Suprapubic skin (tissue), 4 donors: ENCODE measurements at places on chromosomes 13 and 19. TPM values are rescaled to one million over a fixed set of nuclear protein-coding genes. Genes with fewer than 3 reads are reported as not detected.

KRTDAP gene
- total RNA-seq = 11,369 TPM

SERPINE3 gene
- not detected for total RNA-seq

PRTN3 gene
- not detected for total RNA-seq

IFNL1 gene
- total RNA-seq = not detected

ZNF614 gene
- total RNA-seq = 4.7 TPM

- no peak overlapping the region for H3K27ac ChIP-seq
- no peak overlapping the region for H3K4me3 ChIP-seq
- H3K36me3 ChIP-seq = no peaks in the 10 kb centered on the region
- no peak for DNase-seq
- peaks cover 6% of the 10 kb centered on the region for H3K4me1 ChIP-seq
Measured at GRCh38 chr13:26540334-26540733, 17.1 kb upstream of the WASF3 start.

DNA sequence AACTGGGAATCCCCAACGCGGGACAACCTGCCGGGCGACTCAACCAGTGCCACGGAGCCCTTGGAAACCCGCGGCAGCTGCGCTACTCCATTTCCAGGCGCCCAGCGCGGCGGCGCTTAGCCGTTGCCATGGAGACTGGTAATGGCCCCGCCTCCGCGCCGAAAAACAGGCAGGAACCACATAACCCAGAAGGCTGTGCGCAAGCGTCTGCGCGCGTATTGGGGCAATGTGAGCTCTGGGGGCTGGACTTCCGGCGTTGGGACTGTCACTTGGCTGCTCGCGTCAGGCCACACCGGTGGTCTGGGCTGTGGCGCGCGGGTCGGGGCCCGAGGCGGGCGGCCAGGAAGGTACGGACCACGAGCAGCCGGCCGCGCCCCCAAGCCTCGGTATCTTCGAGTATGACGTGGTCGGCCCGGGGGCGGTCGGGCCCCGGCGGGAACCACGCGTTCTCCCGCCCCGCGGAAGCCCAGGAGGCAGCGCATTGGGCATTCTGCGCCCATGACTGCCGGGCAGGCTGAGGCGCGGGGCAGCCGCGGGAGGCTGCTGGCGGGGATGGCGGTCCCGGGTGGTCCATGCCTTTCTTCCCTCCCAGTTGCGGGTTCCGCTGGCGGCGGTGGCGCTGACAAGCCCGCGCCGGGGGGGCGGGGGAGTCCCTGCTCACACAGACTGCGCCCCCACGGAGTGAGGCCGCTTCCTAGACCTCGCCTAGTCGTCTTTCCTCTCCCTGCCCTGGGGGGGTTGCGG lies at the start of gene ZNF324B:
Gene ZNF324B, plus strand, starts transcription at position 265 of the 744 bp plus-strand sequence. CDS start 2,080 bp downstream, outside the sequence.
- peaks cover 13% of the 10 kb centered on the region for H3K4me1 ChIP-seq
- H3K4me3 ChIP-seq = peak within 1 kb of the TSS; percentile 95
- peak; percentile 98 for DNase-seq
- H3K36me3 ChIP-seq = peaks cover 25% of the 10 kb centered on the region
- H3K27ac ChIP-seq = peak within 1 kb of the TSS; percentile 78

DNA sequence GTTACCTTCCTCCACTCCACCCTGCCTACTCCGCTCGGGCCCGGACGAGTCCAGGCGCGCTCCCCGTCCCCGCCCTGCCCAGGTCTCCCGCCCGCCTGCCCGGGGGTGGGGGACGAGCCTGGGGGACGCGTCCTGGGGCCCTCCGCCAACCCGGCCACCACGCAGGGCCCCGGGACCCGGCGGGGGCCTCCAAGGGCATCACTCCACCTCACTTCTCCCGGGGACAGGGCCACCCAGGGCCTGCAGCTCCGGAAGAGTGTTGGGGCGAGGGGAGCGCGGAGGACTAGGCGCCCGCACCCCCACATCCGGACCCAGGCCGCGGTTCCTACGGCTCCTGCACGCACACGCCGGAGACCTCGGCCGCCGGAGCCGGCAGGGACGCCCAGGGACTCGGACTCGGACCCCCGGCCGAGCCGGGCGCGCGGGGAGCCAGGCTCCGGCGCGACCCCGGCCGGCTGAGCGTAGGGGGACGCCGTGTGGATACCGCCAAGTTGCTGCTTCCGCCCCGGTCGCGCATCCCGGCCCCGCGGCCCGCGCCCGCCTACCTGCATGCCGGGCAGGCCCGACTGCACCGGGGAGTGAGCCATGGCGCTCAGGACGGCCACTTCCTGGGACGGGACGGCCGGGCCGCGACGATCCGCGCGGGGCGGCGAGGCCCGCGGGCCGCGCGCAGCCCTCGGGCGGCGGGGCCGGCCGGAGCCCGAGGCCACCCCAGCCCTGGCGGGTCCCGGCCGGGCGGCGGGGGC lies 534 bp downstream of the STK24 start:
- peak; percentile 76 for DNase-seq
- peaks cover 60% of the 10 kb centered on the region for H3K4me1 ChIP-seq
- peak overlapping the region; percentile 100 for H3K27ac ChIP-seq

DNA sequence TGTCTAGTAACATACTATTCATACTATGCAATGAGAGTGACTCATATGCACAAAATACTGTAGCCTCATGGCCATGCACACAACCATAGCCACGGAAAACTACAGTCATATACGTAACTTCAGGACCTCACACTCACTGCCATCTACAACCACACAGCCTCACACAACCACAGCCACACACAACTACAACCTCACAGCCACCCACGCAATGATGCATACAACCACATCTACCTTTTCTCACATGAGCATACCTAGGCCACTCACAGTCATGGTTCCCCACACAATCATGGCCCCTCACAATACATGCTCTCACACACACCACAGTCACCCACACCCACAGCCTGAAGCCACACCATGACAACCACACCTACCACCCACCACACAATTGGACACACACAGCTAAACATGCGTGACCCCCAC lies 8.7 kb upstream of the TNFSF14 start:
- H3K4me1 ChIP-seq = peaks cover 7% of the 10 kb centered on the region
- no peaks in the 10 kb centered on the region for H3K36me3 ChIP-seq
- no peak overlapping the region for H3K27ac ChIP-seq
- no peak overlapping the region for H3K4me3 ChIP-seq

- H3K36me3 ChIP-seq = peaks cover 1% of the 10 kb centered on the region
- no peak overlapping the region for H3K27ac ChIP-seq
- peaks cover 49% of the 10 kb centered on the region for H3K27me3 ChIP-seq
- no peak overlapping the region for H3K4me3 ChIP-seq
Measured at GRCh38 chr19:50488389-50489194, 11.9 kb upstream of the GARIN5A start.

DNA sequence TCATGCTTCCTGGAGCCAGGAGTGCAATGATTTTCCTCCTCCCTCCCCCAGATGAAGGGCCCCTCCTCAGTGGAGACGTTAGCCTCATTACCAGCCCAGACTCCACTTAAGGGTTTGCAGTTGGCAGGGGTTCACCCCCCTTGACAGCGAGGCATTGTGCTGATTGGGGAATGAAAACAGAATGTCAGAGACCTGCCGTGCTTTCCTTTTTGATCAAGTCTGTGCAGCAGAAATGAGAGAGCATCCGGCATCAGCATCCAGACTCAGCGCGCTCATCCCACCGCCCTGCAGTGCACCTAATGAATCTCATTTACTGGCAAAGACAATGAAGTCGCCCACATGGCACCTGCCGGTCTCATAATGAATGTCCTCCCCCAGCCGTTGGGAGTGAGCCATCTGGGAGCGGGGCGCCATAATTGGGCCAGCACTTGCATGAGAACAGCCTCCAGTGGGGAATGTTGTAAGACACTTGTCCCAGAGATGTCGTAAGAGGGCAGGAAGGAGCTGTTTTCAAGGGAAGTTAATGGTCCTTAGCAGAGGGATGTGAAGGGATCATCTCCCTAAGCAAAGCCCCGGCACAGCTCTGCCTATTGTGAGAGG lies 98.3 kb upstream of the UQCRFS1 start:
- no peaks in the 10 kb centered on the region for H3K36me3 ChIP-seq
- no peak overlapping the region for H3K27ac ChIP-seq
- no peak for DNase-seq
- H3K4me3 ChIP-seq = no peak overlapping the region
- peaks cover 65% of the 10 kb centered on the region for H3K27me3 ChIP-seq

- no peak for DNase-seq
- H3K4me1 ChIP-seq = no peaks in the 10 kb centered on the region
- no peak overlapping the region for H3K27ac ChIP-seq
- H3K36me3 ChIP-seq = no peaks in the 10 kb centered on the region
- no peak overlapping the region for H3K4me3 ChIP-seq
- no peaks in the 10 kb centered on the region for H3K27me3 ChIP-seq
Measured at GRCh38 chr13:23392313-23392712, 41.2 kb downstream of the SACS start.

DNA sequence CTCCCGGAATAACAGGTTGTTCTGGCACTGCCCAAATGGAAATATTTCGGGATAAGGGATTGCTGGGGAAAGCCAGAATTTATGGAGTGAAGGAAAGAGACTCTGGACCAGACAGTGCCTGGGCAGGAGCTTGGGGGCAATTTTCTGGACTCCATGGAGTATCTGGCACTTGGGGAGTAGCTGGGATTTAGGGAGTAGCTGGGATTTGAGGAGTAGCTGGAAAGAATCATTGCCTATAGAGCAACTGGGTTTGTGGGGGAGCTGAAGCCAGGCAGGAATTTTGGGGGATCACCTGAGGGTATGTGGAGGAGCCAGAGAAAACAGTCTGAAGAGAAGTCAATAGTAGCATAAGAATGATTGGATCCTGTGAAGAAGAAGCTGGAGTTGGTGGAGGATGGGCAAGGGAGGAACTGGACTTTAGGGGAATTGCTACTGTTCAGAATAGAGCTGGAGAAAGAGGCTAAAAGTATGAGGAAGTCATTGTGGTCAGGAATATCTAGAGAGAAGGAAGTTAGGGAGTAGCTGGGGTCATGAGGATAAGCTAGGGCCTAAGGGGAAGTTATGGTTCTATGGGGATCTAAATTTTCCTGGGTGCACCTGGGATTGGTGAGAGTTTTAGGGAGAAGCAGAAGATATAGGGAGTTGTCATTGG lies 14.8 kb downstream of the FSD1 start:
- H3K27ac ChIP-seq = no peak overlapping the region
- H3K4me1 ChIP-seq = peaks cover 5% of the 10 kb centered on the region
- H3K36me3 ChIP-seq = no peaks in the 10 kb centered on the region
- H3K4me3 ChIP-seq = no peak overlapping the region
- no peak for DNase-seq

DNA sequence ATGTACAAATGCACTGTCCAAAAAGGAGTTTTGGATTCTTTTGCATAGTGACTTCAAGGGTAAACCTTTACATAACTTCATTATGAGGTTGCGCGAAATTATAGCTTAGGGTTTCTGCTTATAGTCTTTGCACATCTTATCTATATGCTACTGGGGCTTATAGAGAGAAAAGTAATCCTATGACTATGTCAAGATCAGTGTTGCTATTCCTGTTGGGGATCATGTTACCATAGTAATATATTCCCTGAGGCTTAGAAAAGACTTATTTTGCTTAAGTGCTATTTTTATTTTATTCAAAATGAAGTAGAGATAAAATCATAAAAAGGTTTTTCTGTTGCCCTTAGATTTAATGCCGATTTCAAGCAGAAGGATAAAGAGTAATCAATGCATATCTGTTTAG lies 14.7 kb upstream of the POSTN start:
- H3K36me3 ChIP-seq = no peaks in the 10 kb centered on the region
- no peak overlapping the region for H3K4me3 ChIP-seq

- H3K4me1 ChIP-seq = no peaks in the 10 kb centered on the region
- peaks cover 5% of the 10 kb centered on the region for H3K36me3 ChIP-seq
- no peak for DNase-seq
- no peak overlapping the region for H3K4me3 ChIP-seq
Measured at GRCh38 chr13:41765020-41765419, 195.9 kb downstream of the VWA8 start.

DNA sequence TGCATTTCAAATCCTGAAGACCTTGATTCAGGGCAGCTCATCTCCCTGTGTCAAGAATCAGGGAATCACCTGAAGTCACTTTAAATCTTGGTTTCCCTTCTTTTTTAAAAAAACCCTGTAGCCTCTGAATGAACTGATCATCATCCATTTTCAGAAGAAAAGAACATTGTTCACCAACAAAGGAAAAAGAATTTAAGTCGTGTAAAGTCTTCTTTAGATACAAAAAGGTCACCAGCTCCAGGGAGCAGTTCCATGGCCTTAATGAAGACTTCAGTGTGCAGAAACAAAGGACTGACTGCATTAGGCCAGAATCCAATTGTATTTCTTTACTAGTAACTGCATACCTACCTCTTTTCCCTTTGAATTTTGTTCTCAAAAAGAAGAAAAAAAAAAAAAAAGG lies 245.0 kb downstream of the ABCC4 start:
- H3K27ac ChIP-seq = no peak overlapping the region
- peaks cover 10% of the 10 kb centered on the region for H3K4me1 ChIP-seq
- no peaks in the 10 kb centered on the region for H3K27me3 ChIP-seq
- H3K36me3 ChIP-seq = no peaks in the 10 kb centered on the region
- no peak for DNase-seq

- H3K4me1 ChIP-seq = no peaks in the 10 kb centered on the region
- no peaks in the 10 kb centered on the region for H3K27me3 ChIP-seq
- H3K4me3 ChIP-seq = no peak overlapping the region
- H3K36me3 ChIP-seq = no peaks in the 10 kb centered on the region
- H3K27ac ChIP-seq = no peak overlapping the region
Measured at GRCh38 chr13:72473321-72473720, 254.1 kb downstream of the MZT1 start.

- no peak for DNase-seq
- peaks cover 37% of the 10 kb centered on the region for H3K36me3 ChIP-seq
- H3K27me3 ChIP-seq = no peaks in the 10 kb centered on the region
Measured at GRCh38 chr13:110187641-110188161, 119.3 kb downstream of the COL4A1 start.

GRCh38 chr13:79621902-79622301 lies 140.9 kb downstream of the NDFIP2 start:
- H3K4me3 ChIP-seq = no peak overlapping the region
- no peak for DNase-seq
- H3K4me1 ChIP-seq = no peaks in the 10 kb centered on the region
- H3K36me3 ChIP-seq = no peaks in the 10 kb centered on the region
- H3K27ac ChIP-seq = no peak overlapping the region

DNA sequence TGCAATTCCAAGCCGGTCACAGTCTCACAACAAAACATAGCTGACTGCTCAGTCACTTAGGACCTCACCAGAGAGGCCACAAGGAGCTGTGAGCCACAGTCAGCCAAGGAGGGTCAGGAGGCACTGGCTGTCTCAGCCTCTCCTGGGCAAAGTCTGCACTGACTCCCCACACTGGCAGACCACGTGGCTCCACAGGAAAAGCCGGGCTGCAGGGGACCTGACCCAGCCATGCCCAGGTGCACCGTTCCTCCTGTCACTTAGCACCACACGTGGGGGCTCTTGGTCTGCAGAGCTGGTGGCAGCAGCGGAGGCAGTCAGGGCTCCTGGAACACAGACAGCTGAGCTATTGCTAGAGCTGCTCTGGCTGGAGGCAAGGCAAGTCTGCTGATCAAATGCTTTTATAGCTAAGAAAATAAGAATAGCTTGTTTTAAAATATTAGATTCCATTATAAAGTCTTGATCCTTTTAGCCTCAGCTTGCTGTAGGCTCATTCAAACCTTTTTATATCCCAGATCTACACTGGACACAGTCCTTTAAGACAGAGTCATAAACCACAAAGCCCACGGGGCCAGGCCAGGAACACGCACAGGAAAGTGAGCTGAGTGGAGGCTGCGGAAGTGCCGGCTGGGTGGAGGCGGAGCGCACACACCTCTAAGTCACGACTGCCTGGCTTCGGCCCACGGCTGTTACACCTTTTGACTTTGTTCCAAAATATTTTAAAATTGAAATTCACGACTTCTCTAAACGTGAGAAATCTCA lies 744.1 kb downstream of the UQCRFS1 start:
- H3K4me3 ChIP-seq = no peak overlapping the region
- no peak for DNase-seq
- no peaks in the 10 kb centered on the region for H3K27me3 ChIP-seq
- H3K27ac ChIP-seq = no peak overlapping the region
- H3K36me3 ChIP-seq = no peaks in the 10 kb centered on the region
